ENCODE measurements at places on chromosomes 4 and X.

DNA sequence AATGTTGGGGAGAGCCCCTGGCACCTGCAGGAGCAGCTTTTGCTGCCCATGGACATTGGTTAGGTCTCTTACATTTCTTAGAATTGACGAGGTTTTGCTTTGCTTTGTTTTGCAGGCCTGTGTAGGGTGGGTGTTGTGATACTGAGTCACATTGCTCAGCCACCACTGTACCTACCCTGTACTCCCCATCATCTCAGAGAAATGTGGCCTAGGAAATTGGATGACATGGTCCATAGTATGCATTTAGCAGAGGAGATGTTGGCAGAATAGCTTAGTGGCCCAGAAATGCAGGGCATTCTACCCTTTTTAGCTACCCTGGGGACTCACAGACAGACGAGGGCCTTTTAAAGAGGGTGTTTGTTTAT, 43.7 kb downstream of the IL21 start:
- DNase-seq = no peak

DNA sequence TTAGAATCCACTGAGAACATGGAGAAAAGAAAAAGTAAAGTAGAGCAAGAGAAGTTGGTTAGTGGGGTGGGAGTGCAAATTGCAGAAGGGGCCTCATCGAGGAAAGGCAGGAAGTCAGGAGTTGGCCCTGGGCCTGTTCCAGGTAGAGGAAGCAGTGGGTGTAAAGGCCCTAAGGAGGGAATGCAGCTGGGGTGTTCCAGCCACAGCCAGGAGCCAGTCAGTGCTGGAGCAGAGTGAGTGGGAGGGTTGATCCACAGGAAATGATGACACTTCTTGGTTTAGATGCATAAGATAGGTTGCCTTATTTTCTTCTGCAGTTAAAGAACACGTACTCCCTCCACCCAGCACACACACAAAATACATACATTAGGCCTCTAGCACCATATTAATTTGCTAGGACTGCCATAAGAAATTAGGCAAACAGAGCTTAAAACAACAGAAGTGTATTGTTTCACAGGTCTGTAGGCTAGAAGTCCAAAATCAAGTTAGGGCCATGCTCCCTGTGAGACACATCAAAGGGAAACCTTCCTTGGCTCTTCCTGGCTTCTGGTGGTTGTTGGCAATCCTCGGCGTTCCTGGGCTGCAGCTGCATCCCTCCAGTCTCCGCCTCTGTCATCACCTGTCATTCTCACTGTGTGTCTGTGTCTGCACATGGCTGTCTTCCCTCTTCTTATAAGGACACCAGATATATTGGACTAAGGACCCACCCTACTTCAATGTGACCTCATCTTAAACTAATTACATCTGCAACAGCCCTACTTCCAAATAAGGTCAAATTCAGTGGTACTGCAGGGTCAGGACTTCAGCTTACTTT, 205.9 kb downstream of the AASDH start:
- DNase-seq = peak; percentile 69

DNA sequence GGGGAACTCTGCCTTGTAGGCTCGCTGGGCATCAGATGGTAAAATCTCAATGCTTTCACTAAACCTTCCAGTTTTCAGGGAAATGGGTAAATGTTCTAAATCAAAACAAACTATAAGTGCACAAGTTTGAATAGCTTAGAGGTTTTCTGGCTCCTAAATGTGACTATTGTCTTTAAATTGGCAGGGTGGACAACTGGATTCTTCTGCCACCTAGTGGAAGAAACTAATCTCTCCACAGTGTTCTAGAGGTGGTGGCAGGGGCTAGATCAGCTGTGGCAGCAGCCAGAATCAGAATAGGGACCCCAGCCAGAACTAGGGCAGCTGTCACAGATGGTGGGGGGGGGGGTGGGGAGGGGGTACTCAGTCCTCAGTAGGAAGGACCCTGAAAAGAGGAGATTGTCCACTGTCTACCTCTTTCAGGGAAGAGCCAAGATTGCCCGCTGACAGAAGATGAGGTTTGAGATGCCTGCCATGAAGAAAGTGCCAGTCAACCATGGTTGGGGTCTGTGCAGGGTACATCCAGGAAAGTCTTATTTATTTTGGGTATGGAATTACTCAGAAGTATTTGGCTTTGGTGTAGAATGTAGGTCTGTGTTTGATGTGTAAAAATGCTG, 201.4 kb downstream of the CCNG2 start:
- DNase-seq = peak; percentile 65

- DNase-seq = peak; percentile 85
Observed at GRCh38 chr4:70505151-70505748, 13.1 kb upstream of the AMTN start.

GRCh38 chrX:16786791-16787735, 797 bp downstream of the TXLNG start:
- DNase-seq = peak; percentile 75

GRCh38 chr4:73248821-73249220, 9.8 kb downstream of the ANKRD17 start:
- no peak for DNase-seq

DNA sequence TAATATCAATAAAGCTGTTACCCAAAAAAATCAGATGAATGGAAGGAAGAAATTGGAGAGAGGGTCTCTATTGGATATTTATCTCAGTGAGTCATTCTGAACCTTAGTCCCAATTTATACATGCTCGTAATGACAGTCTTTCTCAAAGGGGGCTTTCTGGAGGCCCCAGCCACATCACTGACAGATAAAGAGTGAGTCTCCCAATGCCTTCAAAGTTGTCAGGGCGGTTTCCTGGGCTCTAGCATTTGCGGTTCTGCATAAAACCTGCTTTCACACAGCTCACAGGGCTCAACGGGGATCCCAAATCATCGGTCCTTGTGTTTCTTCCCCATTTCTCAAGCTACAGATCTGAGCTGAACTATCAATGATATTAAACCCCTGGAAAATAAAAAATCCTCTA, 17.3 kb downstream of the TCEANC start:
- no peak for DNase-seq

DNA sequence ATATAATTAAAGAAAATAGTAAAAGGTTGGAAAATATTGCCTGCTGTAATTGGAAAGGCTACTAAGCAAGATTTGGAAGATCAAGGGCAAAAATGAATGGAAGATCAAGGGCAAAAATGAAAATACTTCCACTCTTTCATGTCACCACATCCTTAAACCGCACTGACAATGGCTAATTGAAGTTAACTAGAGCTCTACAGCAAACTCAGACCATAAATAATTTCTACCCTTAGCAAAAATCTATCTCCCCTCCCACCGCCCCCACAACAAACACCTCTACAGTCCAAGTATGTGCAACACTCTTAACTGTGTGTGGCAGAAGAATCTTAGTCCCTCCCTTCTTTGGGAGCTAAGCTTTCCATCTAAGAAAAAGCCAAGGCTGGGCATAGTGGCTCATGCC, 27.1 kb downstream of the ATP11C start:
- DNase-seq = no peak

- no peak for DNase-seq
Observed at GRCh38 chr4:76792418-76792817, 105.5 kb downstream of the SOWAHB start.

- no peak for DNase-seq
Observed at GRCh38 chr4:64464581-64464980, 55.3 kb upstream of the TECRL start.

DNA sequence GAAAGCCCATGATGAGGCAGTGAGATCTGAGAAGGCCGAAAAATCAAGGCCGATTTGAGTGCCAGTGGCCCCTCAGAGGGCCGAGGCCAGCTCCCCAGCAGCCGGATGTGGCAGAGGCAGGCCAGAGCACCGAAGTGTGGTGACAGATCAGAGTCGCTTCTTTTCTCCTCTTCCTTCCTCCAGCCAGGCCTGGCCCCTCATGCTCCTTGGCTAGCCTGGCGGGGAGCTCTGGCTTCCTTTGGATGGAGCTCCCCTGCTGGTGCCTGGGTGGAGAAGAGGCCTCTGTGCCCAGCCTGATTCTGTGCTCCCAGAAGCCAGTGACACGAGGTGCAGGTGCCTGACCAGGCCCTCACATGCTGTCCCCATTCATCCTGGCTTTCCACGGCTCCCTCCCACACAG, 127.2 kb upstream of the PABPC4L start:
- no peak for DNase-seq

DNA sequence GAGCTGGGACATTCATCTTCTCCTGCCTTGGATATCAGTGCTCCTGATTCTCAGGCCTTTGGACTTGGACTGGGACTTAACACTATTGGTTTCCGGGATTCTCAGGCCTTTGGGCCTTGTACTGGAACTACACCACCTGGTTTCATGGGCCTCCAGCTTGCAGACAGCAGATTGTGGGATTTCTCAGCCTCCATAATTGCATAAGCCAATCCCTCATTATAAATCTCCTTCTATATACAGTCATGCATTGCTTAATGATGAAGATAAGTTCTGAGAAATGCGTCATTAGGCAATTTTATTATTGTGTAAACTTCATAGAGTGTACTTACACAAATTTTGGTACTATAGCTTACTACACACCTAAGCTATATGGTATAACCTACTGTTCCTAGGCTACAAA, 8.9 kb upstream of the CCNG2 start:
- no peak for DNase-seq

GRCh38 chr4:148192526-148192925, 249.7 kb downstream of the NR3C2 start:
- no peak for DNase-seq

GRCh38 chr4:1056671-1057402, 45.4 kb downstream of the FGFRL1 start:
- no peak for DNase-seq

GRCh38 chr4:27986476-27986875, 1125.8 kb downstream of the STIM2 start:
- no peak for DNase-seq

- no peak for DNase-seq
Observed at GRCh38 chr4:88743696-88744095, 46.1 kb upstream of the NAP1L5 start.

- no peak for DNase-seq
Observed at GRCh38 chrX:155874571-155875244, 6.4 kb upstream of the VAMP7 start.

GRCh38 chrX:18855919-18856644, 127.8 kb downstream of the PHKA2 start:
- DNase-seq = no peak

- no peak for DNase-seq
Observed at GRCh38 chr4:133270021-133270570, 121.0 kb downstream of the PCDH10 start.

GRCh38 chr4:150318527-150318926, 240.3 kb downstream of the DCLK2 start:
- no peak for DNase-seq

DNA sequence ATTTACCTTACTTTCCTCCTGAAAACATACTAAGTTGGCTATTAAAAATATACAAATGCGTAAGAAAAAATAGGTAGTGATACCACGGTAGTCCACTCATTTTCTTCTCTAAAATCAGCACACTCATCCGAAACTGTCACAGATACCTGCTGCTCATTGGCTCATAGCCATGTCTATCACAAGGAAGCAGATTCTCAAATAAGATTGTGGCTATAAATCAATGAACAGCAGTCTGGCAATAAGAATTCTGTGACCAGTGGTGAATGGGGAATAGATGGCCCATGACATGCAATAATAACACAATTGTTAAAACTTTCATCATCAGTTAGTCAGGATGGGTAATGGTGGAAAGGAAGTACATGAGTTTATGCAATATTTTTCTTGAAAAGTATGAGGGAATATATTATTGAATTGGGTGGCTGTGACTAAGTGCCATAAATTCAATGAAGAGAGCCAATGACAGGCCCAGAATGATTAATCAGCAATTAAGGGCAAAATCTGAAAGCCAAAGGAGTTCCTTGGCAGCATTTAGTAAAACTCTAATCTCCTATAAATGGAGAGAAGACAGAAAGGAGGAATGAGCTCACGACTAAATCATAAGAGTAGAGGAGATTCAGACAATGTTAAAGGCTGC, 202.3 kb upstream of the NEIL3 start:
- no peak for DNase-seq

- no peak for DNase-seq
Observed at GRCh38 chrX:134191281-134191680, 45.7 kb upstream of the CCDC160 start.

Data from activated CD4-positive, alpha-beta T cell treated with anti-CD3 and anti-CD28 coated beads, Interleukin-2, amount 10 ng/mL, durations not matched to agents 24 days and 14 days (primary cell).